ENCODE measurements at places on chromosomes 7 and 10. TPM values are rescaled to one million over a fixed set of nuclear protein-coding genes. Genes with fewer than 3 reads are reported as not detected.

- DNase-seq, result no peak
These were observed 67.7 kb downstream of the ELAPOR2 start for GRCh38 chr7:86991771-86992191.

DNA sequence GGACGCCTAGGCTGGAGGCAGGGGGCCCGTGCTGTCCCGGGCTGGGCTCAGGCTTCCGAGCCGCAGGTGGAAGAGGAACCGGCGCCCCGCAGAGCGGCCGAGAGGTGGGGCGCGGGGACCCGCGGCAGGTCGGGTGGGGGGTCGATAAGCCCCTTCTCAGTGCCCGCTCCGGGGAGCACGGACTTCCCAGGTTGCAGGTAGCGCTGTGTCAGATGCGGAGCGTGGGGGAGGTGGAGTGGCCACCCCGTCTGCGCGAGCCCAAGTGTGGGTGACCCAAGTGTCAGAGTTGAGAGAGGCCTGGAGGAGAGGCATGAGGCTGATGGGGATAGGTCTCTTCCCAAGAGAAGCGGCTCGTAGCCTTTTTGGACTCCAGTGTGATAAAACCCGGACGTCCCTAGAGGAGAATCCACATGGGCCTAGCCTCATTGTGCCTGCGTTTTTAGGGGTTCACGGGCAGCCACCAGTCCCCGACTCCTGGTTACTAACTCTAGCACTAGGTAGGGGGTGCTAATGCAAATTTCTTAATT is 580 bp downstream of the EEPD1 start:
- no peak for DNase-seq

GRCh38 chr10:2334575-2334974 is 597.2 kb upstream of the ADARB2 start:
- no peak for DNase-seq

DNA sequence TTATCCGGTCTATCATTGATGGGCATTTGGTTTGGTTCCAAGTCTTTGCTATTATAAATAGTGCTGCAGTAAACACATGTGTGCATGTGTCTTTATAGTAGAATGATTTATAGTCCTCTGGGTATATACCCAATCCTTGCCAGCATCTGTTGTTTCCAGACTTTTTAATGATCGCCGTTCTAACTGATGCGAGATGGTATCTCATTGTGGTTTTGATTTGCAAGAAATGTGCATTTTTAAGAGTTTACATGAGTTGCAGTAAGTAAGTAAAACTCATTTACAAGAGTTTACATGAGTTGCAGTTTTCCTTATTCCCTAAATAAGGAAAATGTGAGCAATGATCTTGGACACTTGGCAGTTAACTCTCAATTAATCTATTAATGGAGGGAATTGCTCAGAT is 312.1 kb downstream of the LHFPL3 start:
- DNase-seq, result no peak

- DNase-seq, result no peak
These were observed 180.5 kb upstream of the ASAH2 start for GRCh38 chr10:50431791-50432190.

DNA sequence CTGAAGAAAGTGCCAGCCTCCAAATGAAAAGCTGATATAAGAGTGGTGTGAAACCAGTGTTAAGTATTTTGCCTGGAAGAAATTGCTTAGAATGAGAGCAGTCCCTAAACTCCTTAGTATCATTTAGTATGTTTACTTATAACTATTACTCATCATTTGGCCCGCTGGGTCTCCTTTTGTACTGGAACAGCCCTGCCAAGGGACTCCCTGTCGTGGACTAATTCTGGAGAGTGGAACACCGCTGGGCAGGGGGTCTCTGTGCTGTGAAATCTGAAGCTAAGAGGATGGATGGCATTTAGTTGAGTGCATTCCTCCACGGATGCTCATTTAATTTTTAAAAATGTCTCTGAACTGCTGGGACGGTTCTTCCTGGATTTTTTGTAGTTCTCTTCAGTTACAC is 889.9 kb upstream of the C7orf33 start:
- no peak for DNase-seq

Gene SH2D4B
- polyA plus RNA-seq, result 0.18 TPM

Gene ARMH3
- polyA plus RNA-seq, result 20.8 TPM

Gene NODAL
- 0.63 TPM for polyA plus RNA-seq
